ENCODE measurements at places on chromosomes 5 and 9. TPM values are rescaled to one million over a fixed set of nuclear protein-coding genes. Genes with fewer than 3 reads are reported as not detected.

GRCh38 chr9:36796671-36797419, 224.2 kb downstream of the MELK start:
- DNase-seq, result no peak

GRCh38 chr9:1707291-1707690, 307.9 kb upstream of the SMARCA2 start:
- DNase-seq, result no peak

- DNase-seq, result no peak
Observed at GRCh38 chr5:133843911-133844310, 124.5 kb downstream of the C5orf15 start.

QRFP gene
- under 0.01 TPM for total RNA-seq

IFNA2 gene
- not detected for total RNA-seq

DBH gene
- total RNA-seq, result not detected

GRCh38 chr9:78601957-78602565, 305.1 kb downstream of the PSAT1 start:
- no peak for DNase-seq

DNA sequence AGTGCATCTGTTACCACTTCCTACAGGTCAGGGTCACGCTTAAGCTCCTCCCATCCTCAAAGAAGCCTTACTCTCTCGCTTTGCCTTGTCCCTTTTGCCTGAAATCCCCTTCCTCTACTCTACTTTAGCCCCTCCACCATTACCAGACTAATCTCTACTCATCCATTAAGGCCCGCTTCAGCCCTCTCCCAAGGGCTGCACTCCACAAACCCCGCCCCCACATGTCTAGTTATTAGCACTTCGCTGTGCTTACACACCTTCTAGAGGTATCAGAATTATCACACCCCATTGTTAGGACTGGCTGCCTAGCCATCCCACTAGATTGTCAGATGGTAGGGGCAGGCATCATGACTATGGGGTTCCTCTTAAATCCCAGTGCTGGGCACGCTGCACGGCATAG, 565.7 kb upstream of the WWC1 start:
- DNase-seq, result no peak

PCDHB3 gene
- total RNA-seq, result under 0.01 TPM

- no peak for DNase-seq
Observed at GRCh38 chr5:113902917-113903660, 389.6 kb downstream of the YTHDC2 start.

DNA sequence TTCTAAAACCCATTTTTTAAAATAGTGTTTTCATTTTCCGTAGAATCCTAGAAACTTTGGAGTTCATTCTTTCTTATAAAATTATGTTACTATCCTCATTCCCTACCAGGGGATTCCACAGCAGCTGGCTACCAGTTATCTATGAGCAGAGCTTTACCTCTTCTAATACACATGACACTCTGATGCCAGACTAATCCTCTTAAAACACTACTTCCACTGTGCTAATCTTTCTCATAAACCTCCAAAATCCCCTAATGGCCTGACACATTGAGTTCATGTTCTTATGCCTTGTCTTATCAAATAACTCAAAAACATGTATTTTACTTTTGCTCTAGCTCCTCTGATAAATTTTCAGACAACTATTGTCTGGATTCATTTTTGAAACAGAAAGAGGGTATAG, 633.6 kb upstream of the FTMT start:
- DNase-seq, result no peak

CCL19 gene
- total RNA-seq, result not detected
